ENCODE measurements at places on chromosomes 2 and 18.
A peak's percentile ranks its signal among the peaks of the same experiment; 100 is the strongest.

- no peak for DNase-seq
Observed at GRCh38 chr18:47587587-47587986, 336.1 kb upstream of the SKOR2 start.

DNA sequence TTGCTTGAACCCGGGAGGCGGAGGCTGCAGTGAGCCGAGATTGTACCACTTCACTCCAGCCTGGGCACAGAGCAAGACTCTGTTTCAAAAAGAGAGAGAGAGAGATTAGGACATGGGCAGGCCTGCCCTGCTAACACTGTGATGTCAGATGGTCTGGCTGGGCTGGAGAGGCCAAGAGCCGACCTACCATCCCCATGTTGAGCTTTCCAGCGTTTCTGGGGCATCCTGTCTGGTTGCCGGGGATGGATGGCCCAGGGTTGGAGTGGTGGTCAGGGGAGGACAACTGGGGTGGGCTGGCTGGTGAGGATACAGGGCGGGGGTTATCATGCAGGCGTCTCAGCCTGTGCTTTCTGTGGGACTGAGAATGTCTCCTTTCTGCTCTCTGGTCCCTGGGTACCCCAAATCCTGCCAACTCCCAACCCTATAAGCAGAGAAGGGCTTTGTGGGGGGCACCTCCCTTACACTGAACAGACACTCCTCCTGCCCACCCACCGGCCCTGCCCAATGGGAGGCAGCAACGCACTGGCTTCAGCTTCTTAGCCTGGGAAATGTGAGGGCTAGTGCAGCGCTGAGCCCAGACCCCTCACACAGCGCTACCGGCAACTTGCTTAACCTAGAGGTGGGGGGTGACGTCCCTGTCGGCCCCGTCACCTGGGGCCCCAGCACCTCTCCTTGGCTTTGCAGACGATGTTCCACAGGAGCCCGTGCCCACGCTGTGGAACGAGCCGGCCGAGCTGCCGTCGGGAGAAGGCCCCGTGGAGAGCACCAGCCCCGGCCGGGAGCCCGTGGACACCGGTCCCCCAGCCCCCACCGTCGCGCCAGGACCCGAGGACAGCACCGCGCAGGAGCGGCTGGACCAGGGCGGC, 5.4 kb downstream of the SNORC start:
- DNase-seq, result no peak

DNA sequence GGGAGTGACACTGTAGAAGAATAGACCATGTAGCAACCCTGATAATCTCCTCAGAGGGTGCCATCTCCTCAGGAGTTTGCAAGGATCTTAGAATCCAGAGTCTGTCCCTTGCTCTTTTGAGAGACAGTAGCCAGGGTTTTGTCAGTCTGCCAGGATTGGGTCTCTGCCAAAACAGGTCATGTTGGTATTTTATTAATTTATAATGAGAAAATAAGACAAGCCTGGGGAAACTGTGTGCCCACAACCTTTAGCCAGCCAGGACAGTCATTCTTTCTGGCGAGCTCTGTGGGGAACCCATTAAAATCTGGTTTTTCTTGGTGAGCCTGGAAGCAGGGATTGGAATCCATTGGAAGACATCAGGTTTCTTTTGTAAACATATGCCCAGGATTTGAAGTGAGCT, 78.6 kb downstream of the PTPRM start:
- DNase-seq, result no peak

DNA sequence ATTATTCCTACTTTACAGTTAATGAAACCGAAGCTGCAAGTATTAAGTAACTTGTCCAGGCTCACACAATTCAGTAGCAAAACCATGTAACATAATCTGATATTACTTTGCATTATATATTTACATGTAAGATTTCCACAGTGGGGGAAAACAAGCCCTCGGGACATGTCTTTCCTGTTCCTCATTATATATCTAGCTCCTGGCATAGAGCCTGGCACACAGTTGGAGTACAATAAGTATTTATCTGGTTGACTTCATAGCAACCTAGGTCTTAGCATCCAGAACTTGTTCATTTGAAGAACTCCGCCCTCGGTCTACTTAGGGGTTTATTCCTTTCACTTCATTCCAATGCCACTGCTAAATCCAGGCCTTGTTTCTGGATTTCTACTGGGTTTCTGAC, 1.6 kb upstream of the RBM45 start:
- DNase-seq, result no peak

GRCh38 chr2:8334866-8335325, 347.0 kb upstream of the ID2 start:
- no peak for DNase-seq

DNA sequence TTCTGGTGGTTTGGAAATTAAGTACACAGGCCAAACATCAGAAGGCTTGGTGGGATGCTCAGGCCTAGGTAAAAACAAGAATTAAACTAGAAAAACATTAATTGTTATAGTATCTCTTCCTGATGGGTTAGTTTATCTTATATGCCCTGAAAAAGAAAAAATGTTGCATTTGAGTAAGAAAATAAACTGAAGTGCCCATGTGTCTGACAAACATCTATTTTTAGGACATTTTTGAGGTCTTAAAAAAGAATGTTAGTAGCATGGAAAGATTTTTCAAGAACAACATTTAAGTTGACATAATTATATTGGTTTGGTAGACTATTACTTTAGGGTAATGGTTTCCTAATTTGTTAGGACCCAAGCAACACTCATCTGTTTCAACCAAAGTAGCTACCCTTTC, 140.1 kb upstream of the RND3 start:
- DNase-seq, result no peak

DNA sequence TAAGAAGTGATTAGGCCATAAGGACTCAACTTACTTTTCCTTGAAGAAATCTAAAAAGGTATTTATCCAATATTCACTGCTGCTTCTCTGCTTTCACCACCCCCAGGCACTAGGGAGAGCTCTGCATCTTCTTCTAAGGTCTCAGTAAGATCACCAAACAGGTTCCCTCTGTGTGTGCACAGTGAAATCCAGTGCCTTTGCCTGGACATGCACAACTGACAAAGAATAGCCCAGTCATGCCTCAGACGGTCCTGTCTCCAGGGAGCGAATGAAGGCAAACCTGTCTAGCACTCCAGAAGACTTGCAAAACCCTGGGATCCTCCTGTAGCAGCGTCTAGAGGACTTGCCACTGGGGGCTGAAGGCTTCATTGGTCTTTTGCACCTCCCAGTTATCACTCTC, 344.5 kb upstream of the LRATD1 start:
- no peak for DNase-seq

DNA sequence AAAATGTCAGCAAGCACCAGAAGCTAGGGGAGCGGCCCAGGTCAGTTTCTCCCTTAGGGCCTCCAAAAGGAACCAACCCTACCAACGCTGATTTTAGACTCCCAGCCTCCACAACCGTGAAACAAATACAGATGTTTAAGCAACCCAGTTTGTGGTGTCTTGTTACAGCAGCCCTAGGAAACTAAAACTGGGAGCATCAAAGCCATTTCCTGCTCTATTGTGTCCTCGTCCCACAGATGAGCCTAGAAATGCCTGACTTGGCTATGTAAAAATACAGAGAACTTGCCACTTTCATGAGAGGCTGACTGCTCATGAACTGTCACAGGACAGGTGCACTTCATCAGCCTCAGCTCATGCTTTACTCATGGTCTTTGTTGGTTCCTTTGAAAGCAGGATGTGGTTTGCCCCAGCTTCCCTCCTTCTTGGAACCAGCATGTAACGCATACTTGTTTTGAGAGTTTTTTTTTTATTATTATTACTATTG, 97.6 kb upstream of the SLC39A10 start:
- DNase-seq, result peak; percentile 88

DNA sequence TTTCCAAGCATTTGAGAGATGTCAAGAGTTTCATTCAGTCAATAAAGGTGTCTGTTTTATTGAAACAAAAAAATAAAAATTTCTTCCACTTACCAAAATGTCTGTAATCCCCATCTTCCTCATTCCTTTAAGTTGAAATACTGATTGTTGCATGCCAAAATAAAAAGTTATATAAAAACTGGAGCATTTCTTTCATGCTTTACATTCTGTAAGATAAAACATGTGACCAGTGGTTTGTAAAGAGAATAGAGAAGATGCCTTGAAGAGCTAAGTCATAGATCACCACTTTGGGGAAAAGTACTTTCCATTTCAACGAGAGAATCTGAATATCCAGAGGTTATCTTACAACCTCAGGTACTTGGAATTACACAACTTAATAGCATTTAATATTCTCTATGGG, 35.9 kb upstream of the MYO1B start:
- DNase-seq, result no peak

- DNase-seq, result no peak
Observed at GRCh38 chr18:23178661-23179081, 43.4 kb downstream of the CABLES1 start.

GRCh38 chr2:143110758-143111428, 18.3 kb upstream of the ARHGAP15 start:
- peak; percentile 79 for DNase-seq

- no peak for DNase-seq
Observed at GRCh38 chr2:153098073-153098472, 379.7 kb downstream of the ARL6IP6 start.

GRCh38 chr2:137938204-137938603, 26.1 kb upstream of the HNMT start:
- DNase-seq, result no peak

GRCh38 chr2:69957965-69958364, 3.5 kb downstream of the ASPRV1 start:
- DNase-seq, result no peak

GRCh38 chr2:226130192-226130591, 669.4 kb downstream of the IRS1 start:
- DNase-seq, result no peak

DNA sequence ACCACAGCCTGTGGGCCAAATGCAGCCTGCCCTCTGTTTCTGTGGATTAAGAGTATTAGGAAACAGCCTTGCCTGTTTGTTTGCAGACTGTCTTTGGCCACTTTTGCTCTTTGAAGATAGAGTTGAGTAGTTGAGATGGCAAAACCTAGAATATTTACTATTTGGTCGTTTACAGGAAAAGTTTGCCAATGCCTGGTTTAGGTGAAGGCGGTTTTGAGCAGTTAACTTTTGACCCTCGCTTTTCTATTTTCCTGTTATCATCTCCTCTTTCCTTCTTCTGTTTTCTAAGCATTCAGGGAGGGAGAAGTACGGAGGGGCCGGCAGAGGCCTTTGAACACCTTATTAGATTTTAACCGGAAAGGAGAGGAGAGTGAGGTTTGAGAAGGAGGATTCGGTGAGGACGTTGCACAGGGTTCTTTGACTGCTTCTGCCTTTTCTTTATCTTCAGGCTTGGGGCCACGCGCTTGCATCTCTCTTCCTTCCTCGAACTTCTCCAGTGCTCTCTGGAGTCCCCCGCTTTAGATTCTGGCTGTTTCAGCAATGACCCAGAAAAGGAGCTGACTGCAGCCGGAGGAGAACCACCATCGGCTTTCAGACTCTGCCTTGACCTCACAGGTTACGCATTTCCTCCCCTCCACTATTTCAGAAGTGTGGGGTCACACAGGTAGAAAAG, 39.2 kb downstream of the IL1R2 start:
- no peak for DNase-seq

GRCh38 chr18:58263055-58263957, 219.3 kb downstream of the NEDD4L start:
- DNase-seq, result no peak

- no peak for DNase-seq
Observed at GRCh38 chr2:38600242-38600891, 2.4 kb downstream of the HNRNPLL start.

DNA sequence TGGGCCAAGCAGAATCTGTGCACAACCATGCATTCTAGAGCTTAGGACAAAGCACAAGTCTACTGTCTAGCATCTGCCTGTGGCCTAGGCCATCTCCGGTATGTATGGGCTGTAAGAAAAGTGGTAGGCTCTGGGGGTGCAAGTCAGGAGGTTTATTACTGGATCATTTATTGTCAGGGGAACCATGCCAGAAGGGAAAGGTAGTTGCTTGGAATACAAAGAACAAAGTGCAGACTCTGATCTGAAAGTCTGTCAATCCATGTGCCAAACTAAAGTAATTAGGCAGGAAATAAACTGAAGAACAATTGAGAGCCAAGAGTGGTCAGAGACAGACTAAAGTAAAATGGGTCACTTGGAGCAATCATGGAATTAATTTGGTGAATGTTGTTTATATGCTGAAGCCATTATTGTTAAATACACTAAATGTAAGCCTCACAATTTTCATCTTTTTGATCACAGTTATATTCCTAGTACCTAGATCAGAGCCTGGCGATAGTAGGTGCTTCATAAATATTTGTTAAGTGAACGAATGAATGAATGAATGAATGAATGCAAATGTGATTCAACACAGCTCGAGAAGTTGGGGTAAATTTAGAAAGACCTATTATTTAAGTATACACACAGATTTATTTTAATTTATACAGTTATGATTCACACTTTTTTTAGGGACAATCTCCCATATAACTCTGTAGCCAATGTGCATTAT, 260.7 kb upstream of the STON1 start:
- no peak for DNase-seq

- DNase-seq, result peak; percentile 54
Observed at GRCh38 chr2:64586883-64587481, 62.9 kb downstream of the AFTPH start.

GRCh38 chr2:44943693-44944101, 2.2 kb downstream of the SIX3 start:
- no peak for DNase-seq

GRCh38 chr2:237354892-237355291, 59.1 kb downstream of the COL6A3 start:
- DNase-seq, result no peak

DNA sequence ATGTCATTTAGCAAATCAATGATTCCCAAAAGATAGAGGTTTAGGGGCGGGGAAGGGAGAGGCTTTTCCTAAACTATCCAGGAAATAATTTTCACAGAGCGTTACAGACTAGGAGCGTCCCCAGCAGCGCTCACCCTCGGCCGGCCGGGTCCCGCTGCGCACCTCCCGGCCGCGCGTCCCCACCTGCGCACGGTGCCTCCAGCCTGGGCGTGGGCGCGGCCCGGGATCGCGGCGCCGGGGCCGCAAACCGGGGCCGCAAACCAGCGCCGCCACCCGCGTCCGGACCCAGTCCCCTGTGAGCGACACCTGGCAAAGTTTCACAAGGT, 684 bp upstream of the ZCCHC2 start:
- no peak for DNase-seq

GRCh38 chr18:32772581-32773381, at the start of gene KLHL14:
TSS of gene KLHL14 (minus strand) at chr18:32773023. CDS start at chr18:32770591, 2,432 bp downstream.
- no peak for DNase-seq

GRCh38 chr2:143730155-143730952, 601.1 kb downstream of the ARHGAP15 start:
- peak; percentile 28 for DNase-seq

- no peak for DNase-seq
Observed at GRCh38 chr2:119086327-119086726, 72.2 kb downstream of the C1QL2 start.

DNA sequence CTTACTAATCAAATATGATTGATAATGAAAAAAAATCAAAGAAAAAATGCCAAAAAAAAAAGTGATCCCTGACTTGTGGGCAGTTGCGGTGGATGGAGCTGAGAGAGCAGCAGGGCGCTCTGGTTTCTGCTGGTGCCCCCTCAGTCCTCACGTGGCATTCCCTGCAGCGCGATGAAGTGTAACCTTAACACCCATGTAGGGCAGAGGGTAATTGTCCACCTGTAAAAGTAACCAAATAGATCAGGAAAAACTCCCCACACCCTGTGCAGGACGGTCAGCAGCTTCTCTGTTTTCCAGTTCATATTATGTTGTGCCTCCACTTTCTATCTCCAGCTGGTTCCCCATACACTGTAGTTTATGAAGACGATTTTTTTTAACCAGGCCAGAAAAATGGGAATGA, 25.0 kb downstream of the COA5 start:
- DNase-seq, result no peak

Measured in CD4-positive, alpha-beta T cell treated with Interleukin-10 for 1 hour (primary cell).